ENCODE measurements at places on chromosomes 12 and 14.

GRCh38 chr12:46574847-46575246 is 202.3 kb upstream of the SLC38A2 start:
- no peak for DNase-seq

DNA sequence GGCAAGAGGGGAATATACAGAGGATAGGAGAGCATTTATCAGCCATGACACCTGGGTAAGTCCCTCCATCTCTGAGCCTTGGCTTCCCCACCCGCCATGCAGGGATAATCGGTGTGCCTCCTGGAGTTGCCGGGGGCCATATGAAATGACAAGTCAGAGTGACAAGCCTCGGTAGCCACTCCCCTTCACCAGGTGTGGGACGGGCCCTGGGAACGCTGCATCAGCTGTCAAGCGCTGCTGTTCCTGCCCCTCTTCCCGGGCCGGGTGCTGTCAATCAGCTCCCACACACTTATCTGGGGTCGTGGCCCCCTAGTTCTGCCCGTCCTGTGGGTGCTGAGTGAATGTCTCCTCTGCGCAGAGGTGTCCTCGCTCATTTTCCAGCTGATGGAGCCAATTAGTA is 57.2 kb downstream of the MVK start:
- DNase-seq, result no peak

DNA sequence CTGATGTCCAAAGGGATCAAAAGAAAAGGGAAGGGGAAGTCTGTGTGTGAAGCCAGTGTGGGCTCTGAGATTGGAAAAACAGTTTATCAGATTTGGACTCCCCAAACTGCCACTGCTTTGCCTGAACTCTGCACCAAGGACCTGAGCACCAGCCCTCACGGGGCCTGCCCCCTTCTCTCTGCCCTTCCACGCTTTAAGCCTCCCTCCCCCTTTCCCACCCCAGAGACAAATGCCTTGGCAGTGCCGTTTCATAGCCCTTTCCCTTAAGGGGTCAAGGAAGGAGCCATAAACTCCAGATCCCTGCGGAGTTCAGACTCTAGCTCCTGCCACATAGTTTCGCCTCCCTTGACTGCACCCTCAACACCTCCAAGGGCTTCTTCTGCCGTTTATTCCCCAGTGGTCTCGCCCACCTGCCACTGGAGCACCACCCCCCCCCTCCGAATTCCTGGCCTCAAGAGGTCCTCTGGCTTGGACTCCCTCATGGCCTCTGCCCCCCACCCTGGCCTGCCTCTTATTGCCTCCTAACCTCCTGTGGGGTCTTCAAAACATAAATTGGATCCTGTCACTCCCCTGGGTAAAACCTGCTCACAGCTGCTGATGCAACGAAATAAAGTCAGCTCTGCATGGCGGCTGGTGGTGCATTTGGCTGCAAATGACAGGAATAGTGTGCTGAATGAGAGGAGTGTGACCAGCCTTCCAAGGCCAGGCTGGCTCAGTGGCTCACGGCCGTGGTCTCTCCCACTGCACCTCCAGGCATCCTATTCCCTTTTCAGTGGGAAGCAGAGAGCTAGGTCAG is 18.8 kb downstream of the SLC25A29 start:
- no peak for DNase-seq

- DNase-seq, result no peak
Observed at GRCh38 chr12:41437563-41437962, 249.4 kb downstream of the PDZRN4 start.

- no peak for DNase-seq
Observed at GRCh38 chr12:108989376-108989775, 31.5 kb downstream of the SVOP start.

- DNase-seq, result no peak
Observed at GRCh38 chr12:103273645-103274044, 222.1 kb downstream of the C12orf42 start.

DNA sequence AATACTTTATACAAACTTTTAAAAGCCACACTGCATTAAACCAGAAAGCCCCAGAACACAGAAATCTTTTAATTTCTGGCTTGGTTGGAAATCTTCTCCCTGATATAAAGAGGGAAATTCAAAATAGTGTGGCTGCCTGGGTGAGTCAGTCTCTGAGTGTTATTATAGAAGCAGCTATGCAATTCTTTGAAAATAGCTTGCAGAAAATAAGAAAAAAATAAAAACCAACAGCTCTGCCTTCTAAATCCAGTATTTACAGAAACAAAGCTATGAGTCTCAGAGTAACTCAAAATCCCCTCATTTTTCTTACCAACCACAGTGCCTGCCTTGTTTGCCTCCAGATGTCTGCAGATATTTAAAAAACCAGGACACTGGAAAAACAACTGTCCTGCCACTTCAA is 68.6 kb upstream of the FERMT2 start:
- no peak for DNase-seq
